Stimulated activated naive CD8-positive, alpha-beta T cell treated with anti-CD3 and anti-CD28 coated beads, Interleukin-15, Interleukin-2, amounts not matched to agents 100 U/mL and 50 U/mL, for 24 hours (primary cell): ENCODE measurements at places on chromosomes 12 and 14.

DNA sequence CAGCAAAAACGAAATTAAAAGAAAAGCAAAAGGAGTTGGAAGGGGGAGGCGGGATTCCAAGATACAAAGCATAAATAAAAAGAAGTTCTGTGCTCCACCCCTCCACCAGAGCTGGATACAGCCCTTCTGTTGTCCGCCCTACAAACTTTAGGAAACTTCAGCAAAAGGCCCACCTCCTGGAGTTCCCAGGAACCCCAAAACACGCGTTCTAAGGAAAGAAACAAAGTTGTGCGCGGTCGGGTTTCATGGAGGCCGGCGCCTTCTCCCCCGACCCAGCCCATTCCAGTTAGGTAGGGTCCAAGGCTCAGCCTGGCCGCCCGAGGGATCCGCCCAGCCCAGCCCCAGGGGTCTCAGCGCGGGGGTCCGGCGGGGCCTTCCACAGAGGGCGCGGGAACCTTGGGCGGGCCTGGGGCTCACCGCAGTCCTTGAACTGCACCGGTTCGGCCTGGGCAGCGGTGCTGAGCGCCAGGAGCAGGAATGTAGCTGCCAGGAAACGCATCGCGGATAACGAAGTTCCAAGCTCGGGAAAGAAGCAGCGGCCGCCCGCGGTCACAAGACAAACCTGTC lies at the start of gene NPC2:
TSS of gene NPC2 (minus strand) at position 530 of the 567 bp plus-strand sequence. CDS start at position 499, 31 bp downstream.
- no peak for DNase-seq

DNA sequence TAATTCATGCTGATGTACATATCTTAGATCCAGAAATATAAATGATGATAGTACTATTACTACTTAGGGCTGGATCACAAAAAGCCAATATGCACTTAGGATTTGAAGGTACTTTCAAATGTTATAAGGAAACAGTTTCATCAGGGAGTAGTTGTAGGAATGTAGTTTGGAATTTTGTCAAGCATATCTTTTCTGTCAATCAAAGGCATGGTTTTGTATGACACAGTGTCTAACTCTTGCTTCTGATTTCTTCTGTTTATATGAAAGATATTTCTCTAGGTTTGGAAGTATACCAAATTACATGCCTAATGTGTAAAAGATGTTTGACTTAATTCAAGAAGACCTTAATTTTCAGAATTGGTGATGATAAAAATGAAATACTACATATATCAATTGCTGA lies 135.7 kb downstream of the RAD51B start:
- DNase-seq: no peak

DNA sequence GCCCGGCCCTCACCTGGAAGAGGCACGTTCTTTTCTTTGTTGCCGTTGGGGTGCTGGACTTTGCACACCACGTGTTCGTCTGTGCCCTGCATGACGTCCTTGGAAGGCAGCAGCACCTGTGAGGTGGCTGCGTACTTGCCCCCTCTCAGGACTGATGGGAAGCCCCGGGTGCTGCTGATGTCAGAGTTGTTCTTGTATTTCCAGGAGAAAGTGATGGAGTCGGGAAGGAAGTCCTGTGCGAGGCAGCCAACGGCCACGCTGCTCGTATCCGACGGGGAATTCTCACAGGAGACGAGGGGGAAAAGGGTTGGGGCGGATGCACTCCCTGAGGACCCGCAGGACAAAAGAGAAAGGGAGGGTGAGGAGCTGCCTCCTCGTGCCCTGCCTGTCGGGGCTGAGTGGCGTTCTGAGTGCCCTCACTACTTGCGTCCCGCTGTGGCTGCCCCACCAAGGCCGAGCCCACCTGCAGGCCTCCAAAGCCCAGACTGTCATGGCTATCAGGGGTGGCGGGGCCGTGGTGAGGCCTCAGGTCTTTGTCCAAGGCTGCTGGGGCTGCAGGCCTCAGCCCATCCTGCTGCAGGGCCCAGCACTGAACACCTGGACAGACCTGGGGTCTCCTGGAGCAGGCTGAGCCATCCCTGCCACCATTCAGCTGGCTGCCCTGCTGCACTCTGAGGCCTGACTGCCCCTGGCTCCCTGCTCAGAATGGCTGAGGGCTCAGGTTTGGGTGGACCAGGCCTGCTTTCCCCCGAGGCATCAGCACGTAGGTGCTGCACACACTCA lies 329.7 kb downstream of the TMEM121 start:
- no peak for DNase-seq

DNA sequence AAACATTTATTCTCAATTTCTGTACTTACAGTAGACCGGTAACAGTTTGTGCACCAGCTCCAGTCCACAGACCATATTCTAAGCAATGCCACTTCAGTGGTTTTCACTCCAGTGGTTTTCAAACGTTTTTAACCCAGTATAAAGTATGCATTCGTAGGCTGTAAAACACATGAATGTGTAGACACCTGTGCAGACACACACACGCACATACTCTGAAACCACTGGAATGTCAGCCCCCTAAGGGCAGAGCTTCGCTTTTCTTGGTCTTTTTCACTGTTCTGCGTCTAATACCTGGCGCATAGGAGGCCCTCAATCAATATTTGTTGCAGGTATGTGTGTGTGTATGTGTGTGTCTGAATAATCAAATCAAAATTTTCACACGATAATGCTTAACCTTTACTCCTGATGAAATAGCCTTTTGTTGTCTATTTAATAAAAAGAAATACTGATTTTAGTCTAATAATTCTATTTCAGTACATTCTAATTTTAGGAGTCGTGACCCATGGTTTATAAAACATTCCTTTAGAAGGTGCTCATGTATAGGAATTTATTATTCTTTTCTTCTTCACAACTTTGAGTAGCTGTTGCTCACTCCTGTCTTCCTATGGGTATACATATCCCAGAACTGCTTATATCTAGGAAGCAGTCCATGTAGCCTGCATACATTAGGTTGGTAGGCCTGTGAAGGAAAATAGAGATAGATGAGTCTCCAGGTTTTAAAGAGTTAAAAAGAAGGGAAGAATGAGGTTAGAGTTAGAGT lies 73.6 kb upstream of the REP15 start:
- DNase-seq: no peak

- DNase-seq: no peak
Measured at GRCh38 chr12:92722897-92723296, 20.1 kb downstream of the PLEKHG7 start.

GRCh38 chr14:53174918-53175317 lies 21.8 kb upstream of the DDHD1 start:
- DNase-seq: no peak

DNA sequence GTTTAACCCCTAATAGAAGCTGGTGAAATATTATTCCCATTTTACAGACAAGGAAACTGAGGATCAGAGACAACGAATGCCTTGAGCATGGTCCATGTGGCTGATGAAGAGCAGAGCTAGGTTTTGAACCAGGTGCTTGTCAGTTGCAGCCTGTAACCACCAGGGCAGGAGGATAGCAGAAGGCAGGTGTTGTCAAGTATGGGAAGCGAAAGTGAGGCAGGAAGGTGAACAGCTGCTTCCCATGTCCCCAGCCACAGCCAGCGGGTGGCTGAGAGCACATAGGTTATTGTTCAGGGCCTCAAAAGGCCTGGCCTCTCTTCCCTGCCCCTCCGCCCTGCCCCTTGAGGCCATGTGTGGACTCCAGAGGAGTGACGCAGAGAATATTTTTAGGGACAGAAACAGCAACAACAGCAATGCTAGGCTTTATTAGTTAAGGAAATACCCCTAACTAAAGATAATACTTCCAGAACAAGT lies 39.6 kb downstream of the IQSEC3 start:
- DNase-seq: no peak

DNA sequence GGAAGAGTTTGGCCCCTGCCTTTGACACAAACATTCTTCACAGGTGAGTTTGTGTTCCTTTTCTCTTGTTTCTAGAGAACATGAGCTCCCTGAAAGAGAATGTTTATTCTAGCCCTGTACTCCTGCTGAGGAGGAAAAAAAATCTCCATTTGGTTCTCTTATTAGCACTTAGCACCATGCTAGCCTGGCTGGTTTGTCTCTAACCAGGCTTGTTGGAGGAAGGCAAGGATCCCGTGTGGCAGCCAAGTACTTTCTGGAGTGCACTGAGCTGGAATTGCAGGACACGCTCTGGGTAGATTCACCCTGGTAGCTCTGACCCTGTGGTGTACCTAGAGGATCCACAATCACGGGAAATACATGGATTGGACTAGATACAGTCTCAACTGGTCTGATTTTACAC lies 41.9 kb downstream of the KCNA1 start:
- DNase-seq: no peak

GRCh38 chr12:92911339-92911738 lies 17.8 kb downstream of the EEA1 start:
- no peak for DNase-seq

DNA sequence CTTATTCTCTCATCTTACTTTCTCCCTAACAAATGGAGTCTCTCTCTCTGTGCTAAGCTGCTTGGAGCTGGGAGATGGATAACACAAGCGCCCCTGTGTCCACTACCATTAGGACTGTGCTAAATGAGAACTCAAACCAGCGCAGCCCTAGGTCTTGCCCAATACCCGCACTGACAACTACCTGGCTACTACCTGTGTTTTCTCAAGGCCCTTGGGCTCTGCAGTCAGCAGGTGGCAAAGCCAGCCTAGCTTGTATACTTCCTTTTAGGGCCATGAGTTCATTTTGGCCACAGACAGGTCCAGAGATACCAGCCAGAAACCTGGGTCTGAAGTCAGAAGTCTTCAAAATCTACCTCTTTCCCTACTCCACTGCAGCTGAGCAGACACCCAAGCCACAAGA lies 13.0 kb upstream of the SLCO1B1 start:
- DNase-seq: no peak

- no peak for DNase-seq
Measured at GRCh38 chr12:76627346-76628135, 68.0 kb upstream of the OSBPL8 start.

DNA sequence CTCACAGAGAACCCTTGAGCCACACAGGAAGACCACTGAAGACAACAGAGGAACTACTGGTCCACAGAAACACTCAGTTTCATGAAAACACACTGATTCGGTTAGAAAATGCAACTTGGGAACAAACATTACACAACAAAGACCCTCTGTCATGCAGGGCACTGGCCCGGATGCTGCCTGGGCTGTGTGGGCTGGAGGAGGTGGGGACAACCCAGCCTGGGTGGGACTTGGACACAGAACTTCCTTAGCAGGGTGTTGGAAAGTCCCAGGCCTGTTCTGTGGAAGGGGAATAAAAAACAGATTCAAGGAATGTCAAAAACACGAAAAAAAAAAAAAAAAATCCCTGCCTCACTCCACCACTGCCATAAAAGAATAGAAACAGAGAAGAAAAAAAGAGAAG lies 181.0 kb downstream of the MON2 start:
- no peak for DNase-seq

- no peak for DNase-seq
Measured at GRCh38 chr12:98422359-98422758, 93.0 kb upstream of the TMPO start.

- DNase-seq: no peak
Measured at GRCh38 chr12:93425736-93426411, 15.9 kb downstream of the UBE2N start.

DNA sequence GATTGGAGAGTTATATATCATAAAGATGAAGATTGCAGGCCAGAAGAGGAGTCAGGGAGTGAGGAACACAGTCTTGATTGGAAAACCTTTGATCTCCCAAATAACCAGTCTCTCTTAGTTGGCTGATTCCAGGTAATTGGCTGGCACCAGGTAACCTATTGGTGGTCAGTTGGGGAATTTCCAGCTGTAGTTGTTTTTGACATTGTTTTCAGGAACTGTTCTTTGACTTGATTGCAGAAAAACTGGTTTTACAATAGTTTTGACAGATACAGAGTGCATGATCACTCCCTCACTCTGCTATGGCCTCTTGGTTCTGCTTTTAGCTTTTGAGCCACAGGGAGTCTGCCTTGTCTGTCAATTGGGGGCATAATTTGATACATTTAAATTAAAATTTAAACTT lies 71.6 kb downstream of the ZNF641 start:
- DNase-seq: no peak

- no peak for DNase-seq
Measured at GRCh38 chr12:12461923-12462315, 100.7 kb downstream of the DUSP16 start.

GRCh38 chr12:55875704-55876467 lies 33.1 kb upstream of the MMP19 start:
- DNase-seq: no peak

- no peak for DNase-seq
Measured at GRCh38 chr12:84218406-84218805, 694.2 kb downstream of the SLC6A15 start.
